ENCODE measurements at places on chromosomes 12 and 14.

DNA sequence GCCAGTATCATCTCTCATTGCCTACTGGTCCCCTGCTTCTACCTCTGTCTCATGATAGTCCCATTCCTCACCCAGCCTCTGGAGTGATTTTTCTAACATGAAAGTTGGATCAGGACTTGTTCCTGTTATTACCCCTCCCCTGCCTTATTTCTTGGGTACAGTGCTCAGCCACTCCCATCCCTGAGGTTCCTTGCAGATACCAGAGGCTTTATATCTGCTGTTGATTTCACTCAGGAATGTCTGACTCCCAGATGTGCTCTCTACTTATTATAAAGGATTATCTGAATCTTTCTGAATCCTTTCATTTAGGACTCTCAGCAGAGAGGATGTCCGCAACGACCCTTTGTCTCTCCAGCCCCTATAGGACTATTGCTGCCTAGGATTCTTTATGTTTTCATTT lies 111.2 kb downstream of the LRRK2 start:
- no peak for DNase-seq

DNA sequence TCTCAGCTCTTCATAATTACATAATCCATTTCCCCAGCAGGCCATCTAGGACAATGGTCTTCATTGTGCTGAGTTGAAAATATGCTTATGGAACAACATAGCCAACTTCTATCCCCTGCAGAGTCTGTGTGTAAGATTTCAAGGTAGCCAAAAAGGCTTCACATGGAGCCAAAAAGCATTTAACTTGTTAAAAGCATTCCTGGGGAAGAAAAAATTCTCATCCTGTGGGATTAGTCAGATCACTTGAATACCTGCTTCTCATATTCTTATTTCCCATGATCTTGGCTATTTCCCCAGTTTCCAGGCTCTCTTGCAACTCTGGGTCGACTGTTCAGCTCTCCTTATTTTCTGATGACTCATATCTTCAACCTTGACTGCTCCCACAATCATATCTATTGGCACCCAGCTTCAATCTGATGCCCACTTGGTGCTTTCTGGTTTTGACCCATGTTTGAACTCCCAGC lies 178.9 kb downstream of the KLHL28 start:
- no peak for DNase-seq

GRCh38 chr12:57750561-57751431 lies 1.3 kb downstream of the CDK4 start:
- no peak for DNase-seq

DNA sequence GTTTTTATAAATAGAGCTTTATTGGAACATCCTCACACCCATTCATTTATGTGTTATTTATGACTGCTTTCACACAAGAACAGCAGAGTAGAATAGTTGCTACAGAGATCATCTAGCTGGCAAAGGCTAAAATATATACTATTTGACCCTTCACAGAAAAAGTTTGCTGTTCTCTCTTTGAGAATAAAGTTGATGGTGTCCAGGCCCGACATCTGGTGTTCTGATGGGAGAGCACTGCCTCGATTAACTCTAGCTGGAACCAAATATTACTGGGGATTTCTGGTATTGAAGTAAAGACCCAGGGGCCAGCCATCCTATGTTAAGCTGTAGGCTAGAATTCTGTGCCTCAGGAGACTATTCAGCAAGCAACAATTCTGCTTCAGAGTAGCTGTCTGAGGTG lies 21.8 kb downstream of the FAM234B start:
- no peak for DNase-seq
